Activated T-cell treated with anti-CD3 and anti-CD28 coated beads, Interleukin-2, amount 50 U/mL, for 72 hours (primary cell): ENCODE measurements at places on chromosomes 12 and 14. TPM values are rescaled to one million over a fixed set of nuclear protein-coding genes. Genes with fewer than 3 reads are reported as not detected.

LRRC10 gene
- total RNA-seq = not detected

- DNase-seq = no peak
Measured at GRCh38 chr12:51028813-51029150, 2.6 kb upstream of the SLC11A2 start.

DNA sequence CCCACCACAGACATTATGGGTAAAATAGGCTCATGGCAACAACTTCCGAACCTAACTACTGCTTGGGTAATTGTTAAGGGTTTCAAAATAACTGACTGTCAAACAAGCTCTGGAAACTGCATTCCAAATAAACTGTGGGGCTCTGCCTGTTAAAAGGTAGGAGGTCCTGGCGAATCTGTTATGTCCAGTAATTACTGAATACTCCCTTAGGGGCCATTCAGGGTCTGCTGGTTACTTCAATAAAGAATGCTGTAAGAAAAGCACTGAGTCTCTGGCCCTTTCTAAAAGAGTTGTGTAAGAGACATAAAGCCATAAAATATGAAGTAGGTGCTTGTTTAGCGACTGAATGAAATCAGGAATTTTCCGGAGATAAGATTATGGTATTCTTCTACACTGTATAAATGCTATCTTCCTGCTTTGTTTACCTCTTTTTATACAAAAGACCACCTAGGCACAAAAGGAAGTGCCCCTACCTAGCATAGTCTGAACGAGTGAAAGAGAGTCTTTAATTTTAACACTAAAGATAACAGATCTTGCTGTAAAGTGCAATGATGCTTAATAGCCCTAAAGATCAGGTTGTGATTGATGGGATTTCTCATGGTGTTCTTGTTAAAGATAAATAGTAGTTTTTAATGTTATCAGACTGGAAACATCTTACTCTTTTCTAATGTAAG is 127.8 kb downstream of the FBXL14 start:
- DNase-seq = no peak

FAM90A1 gene
- 1.3 TPM for total RNA-seq

DNA sequence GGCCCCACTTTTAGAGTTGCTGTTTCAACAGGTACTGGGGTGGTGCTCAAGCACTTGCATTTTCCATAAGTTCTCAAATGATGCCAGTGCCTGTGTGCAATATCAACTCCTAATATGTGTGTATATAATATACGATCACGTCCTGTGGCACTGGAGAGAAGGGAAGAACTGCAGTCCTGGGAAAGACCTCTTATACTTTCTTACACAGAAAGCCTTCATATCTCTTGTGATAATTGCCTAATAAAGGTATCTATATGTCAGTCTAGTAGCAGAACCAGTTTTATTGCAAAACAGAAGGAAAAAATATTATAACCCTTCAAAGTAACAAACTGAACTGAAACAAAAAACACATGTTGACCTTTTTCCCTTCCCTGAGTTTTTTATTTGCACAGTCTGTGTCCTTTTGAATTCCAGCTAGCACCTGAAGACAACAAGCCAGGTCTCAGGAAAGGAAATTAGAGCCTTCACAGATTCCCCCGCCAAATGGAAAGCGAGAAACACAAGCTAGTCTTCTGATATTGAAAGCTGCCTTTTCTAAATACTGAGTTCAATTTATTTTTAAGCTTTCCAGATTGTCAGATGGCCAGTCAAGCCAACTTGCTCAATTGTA is 44.4 kb downstream of the IGF1 start:
- no peak for DNase-seq

- DNase-seq = peak; percentile 74
Measured at GRCh38 chr14:71143381-71144290, 236.4 kb downstream of the PCNX1 start.

- DNase-seq = no peak
Measured at GRCh38 chr12:97321621-97322020, 141.0 kb upstream of the RMST start.

DNA sequence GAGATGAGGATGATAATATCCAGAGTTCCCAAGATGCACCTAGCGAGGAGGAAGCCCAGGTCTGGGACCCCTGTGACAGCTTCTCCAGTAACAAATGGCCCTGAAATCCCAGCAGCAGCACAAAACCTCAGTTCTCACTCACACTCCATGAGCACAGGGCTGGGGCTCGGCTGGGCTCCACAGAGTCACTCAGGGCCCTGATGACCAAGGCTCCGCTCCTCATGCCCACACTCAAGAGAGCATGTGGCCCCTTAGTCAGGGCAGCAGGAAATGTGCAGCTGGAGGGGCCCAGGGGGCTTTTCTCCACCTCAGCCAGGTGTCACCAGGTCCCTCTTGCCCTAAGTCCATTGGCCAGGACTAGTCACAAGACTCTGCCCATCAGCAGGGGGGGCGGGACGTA is 242.7 kb upstream of the SFSWAP start:
- no peak for DNase-seq

GRCh38 chr14:93285044-93285443 is 47.8 kb downstream of the BTBD7 start:
- DNase-seq = no peak

DNA sequence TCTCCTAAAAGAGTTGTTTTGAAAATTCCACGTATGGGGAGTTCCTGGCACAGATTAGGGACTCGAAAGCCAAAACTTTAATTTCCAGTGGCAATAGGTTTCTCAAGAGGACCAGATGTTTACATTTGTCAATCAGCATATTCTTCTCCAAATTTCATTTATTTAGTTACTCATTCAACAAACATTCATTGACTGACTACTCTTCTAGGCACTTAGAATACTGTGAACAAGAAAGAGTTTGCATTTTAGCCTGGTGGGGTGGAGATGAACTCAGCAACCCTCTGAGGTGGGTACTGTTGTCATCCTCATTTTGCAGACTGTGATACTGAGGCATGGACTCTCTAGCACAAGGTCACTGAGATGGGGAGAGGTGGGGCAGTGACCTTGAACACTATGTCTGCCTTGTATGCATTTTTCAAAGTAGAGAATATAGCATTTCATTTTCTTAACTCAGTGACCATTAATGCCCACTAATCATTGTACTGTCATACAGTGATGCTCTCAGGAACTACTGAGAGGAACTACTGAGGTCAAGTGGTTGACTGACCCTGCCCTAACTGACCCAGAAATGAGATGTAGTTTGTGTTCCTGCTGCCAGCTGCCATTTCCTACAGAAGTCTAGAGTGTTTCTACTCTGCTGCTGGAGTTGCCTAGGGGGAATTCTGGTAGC is 2.2 kb downstream of the L3HYPDH start:
- DNase-seq = no peak

USP44 gene
- total RNA-seq = 12.0 TPM

LBHD2 gene
- not detected for total RNA-seq

GRCh38 chr12:71141378-71141926 is 16.3 kb downstream of the TSPAN8 start:
- DNase-seq = no peak

DNA sequence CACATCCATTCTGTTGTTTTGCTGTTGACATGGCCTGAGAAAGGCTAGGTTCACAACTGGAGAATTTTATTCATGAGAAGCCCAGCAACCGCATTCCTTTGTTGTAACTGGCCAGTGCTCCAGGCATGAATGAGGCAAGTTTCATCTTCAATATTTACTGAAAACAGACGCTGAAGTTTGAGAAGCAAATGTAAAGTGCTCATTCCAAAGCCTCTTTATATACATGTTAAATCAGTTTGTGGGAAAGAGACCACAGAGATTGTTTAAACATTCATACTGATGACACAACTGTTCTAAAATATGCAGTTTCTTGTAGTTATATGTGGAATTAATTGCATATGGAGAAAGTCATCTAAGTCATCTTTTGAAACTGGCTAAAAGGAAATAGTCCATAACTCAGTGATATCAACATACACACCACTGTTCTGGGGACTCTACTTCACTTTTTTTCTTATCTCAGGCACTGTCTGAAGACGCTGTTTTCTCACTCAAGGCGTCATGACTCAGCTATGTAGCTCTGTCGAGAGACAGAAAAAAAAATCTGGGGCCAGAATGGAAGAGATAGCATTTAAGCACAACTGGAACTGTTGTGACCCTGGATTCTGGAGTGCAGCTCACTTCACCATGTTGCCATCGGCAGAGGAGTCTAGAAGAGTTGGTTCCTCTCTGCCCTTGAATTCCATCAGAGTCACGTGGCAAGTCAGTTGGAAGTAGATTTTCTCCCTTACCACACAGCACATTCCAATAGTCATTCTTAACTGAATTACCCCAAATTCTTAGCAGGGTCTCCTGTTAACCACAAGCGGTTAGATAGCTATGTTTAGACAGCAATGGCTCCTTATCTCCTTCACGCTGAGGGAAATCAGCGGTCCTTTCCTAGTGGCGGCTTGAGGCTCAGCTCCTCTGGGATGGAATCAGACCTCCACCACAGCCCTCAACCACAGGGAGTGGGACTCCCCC is 258.4 kb upstream of the HMGA2 start:
- DNase-seq = no peak

FUT8 gene
- total RNA-seq = 49.6 TPM

LIMA1 gene
- total RNA-seq = 117 TPM

DCTN2 gene
- total RNA-seq = 94.9 TPM

GRCh38 chr14:21534576-21534975 is 8.4 kb upstream of the SALL2 start:
- DNase-seq = no peak

FIGNL2 gene
- 0.86 TPM for total RNA-seq

RND1 gene
- 4.5 TPM for total RNA-seq

DNA sequence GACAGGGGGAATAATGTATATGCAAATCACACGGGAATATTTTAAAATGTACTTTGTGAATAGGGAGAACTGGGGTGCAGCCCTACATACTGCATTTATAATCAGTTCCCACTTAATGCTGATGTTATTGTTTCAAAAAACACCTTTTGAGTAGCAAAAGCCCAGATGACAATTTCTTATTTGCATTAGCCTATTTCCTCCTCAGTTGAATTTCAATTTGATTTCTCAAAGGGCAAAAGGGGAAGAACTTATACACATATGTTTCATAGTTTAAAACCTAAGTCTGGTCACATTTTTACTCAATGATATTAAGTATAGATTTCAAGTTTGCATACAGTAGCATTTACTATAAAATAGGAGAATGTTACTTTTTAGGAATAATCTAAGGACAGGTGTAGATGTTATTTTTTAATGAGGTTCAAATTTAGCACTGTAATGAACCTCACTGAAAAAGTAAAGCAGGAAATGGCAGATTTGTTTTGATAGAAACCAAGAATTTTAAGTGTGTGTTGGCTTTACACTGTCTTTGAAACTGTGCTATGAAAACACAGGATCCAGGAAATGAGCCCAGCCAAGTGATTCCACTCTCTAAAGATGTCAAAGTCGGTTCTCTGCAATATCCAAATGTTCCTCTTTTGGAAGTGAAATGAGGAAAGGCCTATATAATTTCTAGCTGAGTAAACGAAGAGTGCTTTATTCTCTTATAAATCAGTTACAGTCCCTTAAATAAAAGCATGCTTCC is 367.4 kb downstream of the BTG1 start:
- DNase-seq = no peak

TMCC3 gene
- 1.6 TPM for total RNA-seq

DNA sequence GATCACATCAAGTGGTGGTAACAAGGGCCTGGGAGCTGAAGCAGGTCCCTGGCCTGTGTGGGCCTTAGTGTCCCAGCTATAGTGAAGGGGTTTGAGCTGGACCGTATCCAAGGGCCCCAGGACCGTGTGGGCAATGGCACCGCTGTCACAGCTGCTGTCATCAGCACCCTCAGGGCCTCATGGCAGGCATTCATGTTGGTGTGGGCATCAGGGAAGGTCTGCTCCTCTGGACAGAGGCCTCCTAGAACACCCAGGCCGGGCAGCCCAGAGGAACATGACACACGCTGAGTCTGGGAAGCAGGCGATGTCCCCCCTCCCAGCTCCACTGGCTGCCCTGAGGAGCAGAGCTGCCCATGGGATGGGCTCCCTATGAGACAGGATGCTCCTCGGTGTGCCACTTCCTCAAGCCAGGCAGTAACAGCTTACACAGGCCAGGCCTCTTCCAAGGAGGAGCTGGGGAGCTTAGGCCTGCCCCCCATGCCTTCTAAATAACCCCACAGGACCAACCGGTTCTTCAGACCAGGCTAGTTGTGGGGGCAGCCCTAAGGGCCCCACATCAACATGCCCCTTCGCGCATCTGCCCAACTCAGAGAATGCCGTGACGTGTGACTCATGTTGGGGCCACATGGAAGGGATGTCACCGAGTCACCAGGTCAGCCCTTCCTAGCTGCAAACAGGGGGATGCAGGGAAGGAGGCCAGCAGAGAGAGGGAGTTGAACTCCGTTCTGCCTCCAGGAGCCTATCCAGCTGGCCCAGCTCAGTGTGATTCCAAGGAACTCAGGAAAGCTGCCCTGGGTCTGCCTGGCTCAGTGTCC is 80.4 kb downstream of the PITPNM2 start:
- no peak for DNase-seq

DNA sequence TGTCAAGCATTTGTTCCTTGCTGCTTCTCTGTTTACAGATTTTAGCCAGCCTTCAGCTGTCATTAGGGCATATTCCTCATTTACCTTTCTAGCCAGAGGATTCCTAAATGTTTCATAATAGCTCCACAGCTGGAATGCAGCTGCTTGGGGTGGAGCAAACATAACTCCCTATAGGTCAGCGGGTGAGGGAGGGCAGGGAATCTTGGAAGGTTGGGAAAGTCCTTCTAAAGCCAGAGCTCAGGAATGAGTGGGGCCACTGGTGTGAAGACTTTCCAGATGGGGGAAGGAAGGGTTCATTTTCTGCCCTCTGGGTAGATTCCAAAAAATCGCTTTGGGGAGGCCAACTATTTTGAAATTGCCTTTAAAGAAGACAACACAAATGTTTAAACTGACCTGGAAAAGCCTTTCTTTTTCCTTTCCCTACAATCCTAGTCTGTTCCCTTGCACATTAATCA is 16.3 kb upstream of the IRF2BPL start:
- DNase-seq = no peak

- no peak for DNase-seq
Measured at GRCh38 chr14:96357216-96357615, 5.9 kb downstream of the ATG2B start.

LDHB gene
- total RNA-seq = 1,381 TPM

C1RL gene
- total RNA-seq = 22.6 TPM

DBX2 gene
- total RNA-seq = not detected

SLC2A3 gene
- 509 TPM for total RNA-seq

- DNase-seq = no peak
Measured at GRCh38 chr12:29229937-29230336, 80.9 kb downstream of the FAR2 start.

- no peak for DNase-seq
Measured at GRCh38 chr12:45351921-45352670, 136.2 kb downstream of the ANO6 start.

GRCh38 chr12:58915634-58916033 is 4.7 kb downstream of the LRIG3 start:
- no peak for DNase-seq

SLC25A21 gene
- total RNA-seq = not detected

KRT77 gene
- not detected for total RNA-seq

DNA sequence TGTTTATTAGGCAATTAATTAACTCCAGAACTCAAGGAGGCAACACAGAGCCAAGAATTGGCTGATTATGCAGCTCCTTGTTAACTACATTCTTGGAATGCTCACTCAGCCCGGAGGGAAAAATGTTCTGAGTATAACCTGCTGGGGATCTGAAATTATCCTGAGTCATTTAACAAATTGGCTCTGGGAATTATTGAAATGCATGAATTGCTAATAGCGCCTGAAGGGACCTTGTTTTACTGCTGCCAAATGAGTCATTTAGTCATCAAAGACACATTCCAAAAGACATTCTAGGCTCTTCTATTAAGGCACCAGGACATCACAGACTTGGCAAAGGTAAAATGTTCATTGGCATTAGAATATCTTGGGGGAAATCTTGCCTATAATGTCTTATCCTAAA is 13.0 kb downstream of the TMEM52B start:
- DNase-seq = no peak
